Camera-type eye (tissue), 1 donor: ENCODE measurements at places on chromosomes 13 and 19. TPM values are rescaled to one million over a fixed set of nuclear protein-coding genes. Genes with fewer than 3 reads are reported as not detected.

Gene RFPL4AL1
- total RNA-seq, result not detected

Gene LONP1
- total RNA-seq, result 70.3 TPM

Gene HRC
- 18.6 TPM for total RNA-seq

Gene BCL3
- 2.9 TPM for total RNA-seq

Gene SLC27A5
- total RNA-seq, result 4.9 TPM

Gene LIM2
- 168 TPM for total RNA-seq

Gene TEX101
- total RNA-seq, result 0.55 TPM

Gene EML2
- total RNA-seq, result 17.7 TPM

Gene HCST
- total RNA-seq, result not detected

Gene POLRMT
- total RNA-seq, result 33.2 TPM

Gene ZNF888
- total RNA-seq, result 16.1 TPM

Gene TRAPPC6A
- total RNA-seq, result 13.2 TPM

Gene PSG1
- total RNA-seq, result not detected

Gene RINL
- 3.3 TPM for total RNA-seq

Gene ONECUT3
- 0.55 TPM for total RNA-seq

Gene SHISA7
- total RNA-seq, result 1.5 TPM

Gene SIAH3
- total RNA-seq, result 1.0 TPM
